ENCODE measurements at places on chromosomes 6 and 20.

DNA sequence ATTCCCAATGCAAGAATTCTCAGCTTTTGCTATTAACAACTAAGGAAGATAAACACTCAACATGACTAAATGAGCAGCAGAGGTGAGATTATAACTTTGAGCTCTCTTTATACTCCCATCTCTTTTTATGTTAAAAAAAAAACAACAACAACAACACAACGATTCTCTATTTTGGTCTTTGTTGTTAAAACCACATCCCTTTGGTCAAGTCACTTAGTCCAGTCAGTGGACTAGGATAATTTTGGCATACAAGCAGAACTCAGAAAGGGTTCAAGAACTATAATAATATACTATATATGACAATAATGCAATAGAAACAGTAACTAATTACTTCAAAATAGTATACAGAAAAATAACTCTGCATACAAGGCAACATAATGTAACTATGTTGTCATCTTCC lies 312.4 kb downstream of the RNGTT start:
- DNase-seq, result no peak

DNA sequence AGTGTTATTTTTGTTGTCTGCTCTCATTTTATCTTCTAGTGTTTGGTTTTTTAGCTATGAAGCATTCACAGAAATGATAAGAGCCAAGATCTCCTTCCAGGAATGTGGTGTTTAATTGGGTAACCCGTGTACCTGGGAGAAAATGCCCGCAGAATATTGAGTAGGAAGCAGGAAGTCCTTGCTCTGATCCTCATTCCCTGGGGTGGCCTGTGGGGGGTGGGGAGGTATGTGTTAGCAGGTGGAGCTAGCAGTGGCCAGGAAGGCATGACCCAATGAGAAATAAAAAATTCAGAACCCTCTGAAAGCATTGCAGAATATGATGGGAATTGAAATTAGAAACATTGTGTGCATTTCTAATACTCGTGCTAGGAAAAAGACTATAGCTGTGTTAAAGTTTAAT lies 100.8 kb downstream of the DTD1 start:
- no peak for DNase-seq

- DNase-seq, result no peak
These were observed 52.9 kb downstream of the NFATC2 start for GRCh38 chr20:51489611-51490010.

DNA sequence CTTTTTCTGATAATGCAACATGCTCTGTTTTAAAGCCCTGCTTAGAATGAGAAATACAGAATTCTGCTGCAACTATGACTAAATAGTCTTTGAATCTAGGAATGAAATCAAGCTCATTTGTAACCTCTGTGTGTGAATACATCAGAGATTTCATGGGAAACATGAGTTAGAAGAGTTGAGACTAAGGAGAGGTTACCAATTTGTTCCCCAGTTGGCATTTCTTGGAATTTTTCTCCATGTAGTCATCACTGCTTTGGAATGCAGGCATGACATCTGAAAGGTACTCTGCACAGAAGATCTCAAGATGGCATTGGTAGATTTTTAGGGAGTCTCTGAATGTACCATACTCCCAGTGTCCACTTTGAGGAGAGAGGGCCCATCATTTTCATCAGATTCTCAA lies 237.2 kb downstream of the TFAP2A start:
- DNase-seq, result no peak

GRCh38 chr20:8082989-8083388 lies 49.1 kb upstream of the PLCB1 start:
- DNase-seq, result no peak

GRCh38 chr6:14709066-14709670 lies 536.7 kb upstream of the JARID2 start:
- no peak for DNase-seq

DNA sequence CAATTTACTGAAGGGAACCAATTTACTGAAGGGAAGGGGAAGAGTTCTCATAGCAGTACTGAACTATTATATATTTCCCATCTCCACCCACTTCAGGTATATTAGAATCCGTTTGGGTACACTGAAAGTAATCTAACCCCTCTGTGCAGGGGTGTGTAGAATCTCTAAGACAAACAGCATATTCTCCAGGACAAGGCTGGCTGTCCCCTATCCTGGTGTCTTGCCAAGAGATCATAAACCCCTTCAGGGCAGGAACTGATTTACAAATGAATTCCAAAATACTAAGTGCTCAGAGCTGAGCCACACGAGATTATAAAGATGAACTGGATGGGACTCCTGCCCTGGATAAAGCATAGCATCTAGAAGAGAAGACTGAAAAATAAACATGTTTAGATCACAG lies 9.2 kb downstream of the ASF1A start:
- no peak for DNase-seq

DNA sequence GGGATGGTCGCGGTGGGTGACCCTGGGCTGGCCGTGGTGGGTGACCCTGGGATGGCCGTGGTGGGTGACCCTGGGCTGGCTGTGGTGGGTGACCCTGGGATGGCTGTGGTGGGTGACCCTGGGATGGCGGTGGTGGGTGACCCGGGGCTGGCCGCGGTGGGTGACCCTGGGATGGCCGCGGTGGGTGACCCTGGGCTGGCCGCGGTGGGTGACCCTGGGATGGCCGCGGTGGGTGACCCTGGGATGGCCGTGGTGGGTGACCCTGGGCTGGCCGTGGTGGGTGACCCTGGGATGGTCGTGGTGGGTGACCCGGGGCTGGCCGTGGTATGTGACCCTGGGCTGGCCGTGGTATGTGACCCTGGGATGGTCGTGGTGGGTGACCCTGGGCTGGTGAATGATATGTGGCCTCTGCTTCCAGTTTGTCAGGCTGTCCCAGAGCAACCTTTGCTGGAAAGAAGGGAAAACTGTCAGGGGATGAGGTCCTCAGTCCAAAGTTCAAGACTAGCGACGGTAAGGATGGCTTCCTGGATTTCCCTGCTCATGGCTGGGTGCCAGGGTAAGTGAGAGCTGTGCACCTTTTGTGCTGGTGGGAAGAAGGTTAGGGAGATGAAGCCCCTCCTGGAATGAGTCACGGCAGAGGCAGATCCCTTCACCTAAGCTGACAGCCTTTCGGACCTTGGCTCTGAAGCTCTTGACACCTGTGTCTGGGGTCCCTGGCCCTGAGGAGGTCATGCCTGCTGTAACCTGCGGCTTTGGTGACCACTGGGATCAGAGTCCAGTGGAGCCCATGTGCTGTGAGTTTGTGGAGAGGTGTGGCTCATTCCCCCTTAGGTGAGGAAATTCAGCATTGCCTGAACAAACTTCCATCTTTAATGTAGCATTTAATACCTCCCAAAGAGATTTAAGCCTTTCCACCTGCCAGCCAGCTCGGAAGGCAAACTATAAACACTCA lies 19.1 kb upstream of the PCMTD2 start:
- DNase-seq, result no peak

DNA sequence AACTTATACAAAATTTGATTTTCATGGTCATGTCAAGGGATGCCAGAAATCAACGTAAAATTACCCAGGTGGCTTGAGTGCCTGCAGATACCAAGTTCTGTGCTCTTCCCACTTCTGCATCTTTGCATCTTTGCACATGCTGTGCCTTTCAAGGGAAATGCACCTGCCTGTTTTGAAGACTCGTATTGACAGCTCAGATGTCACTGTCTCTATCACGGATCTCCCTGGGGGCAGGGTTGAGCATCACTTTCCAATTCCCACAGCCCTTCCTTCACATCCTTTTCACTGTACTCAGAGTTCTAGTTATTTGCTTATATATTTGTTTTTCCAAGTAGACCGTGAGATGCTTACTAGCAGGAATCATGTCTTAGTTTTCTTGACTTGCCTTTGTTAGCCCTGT lies 274.2 kb downstream of the CDH26 start:
- DNase-seq, result no peak

Measured in activated naive CD4-positive, alpha-beta T cell treated with Interleukin-2 at 50 U/mL for 16 hours (primary cell).